Right renal cortex interstitium (tissue), 3 donors: ENCODE measurements at places on chromosomes 3 and 15. TPM values are rescaled to one million over a fixed set of nuclear protein-coding genes. Genes with fewer than 3 reads are reported as not detected.

The CSPG5 gene
- 0.82 TPM for polyA plus RNA-seq

The CD200R1 gene
- 1.2 TPM for polyA plus RNA-seq

The RARRES1 gene
- 11.3 TPM for polyA plus RNA-seq

The OR4M2 gene
- not detected for polyA plus RNA-seq

The ASB7 gene
- polyA plus RNA-seq = 16.3 TPM

The IL12A gene
- polyA plus RNA-seq = 0.87 TPM

The UNC13C gene
- 8.2 TPM for polyA plus RNA-seq

The CCDC39 gene
- 5.0 TPM for polyA plus RNA-seq
